Glomerular endothelial cell (primary cell): ENCODE measurements at places on chromosomes 2 and 18. TPM values are rescaled to one million over a fixed set of nuclear protein-coding genes. Genes with fewer than 3 reads are reported as not detected.

DHRS9 gene
- 3.0 TPM in 1 of 2 replicates, not detected in the other for total RNA-seq

DNA sequence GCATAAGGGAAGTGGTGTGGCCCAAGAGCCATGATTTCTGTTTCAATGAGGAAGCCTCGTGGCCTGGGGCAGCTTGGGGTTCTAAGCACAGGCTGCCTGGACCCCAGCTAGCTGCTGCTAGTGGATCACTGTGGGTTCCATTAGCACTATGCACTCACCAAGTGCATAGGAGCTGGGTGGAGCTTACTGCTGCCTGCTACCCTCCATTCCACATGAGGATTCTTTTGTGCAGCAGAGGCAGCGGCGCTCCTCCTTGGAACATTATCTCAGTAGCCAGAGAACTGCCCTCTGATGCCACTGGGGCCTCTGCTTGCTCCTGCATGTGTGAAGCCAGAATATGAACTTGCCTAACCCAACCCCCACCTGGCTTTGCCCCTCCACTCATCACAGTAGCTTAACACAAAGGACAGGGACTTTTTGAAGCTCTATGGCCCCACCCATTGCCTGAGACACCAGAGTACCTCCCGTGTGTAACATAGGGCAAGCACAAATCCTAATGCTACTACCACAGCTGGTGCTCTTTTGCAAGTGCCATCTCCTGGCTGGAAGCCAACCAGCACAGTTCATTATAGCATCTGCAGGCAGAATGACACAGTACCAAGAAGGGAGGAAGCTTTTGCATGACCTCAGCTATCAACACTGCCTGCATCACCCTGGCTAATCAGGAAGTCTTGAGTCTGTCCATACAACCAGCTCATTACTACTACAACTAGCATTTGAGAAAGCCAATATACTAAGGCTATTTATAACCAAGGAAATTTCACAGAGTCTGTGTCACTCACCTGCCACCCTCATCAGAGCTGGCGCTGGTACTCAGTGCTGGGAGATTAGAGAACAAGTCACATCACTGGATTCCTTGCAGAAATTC lies 297.0 kb upstream of the GULP1 start:
- DNase-seq = no peak

DNA sequence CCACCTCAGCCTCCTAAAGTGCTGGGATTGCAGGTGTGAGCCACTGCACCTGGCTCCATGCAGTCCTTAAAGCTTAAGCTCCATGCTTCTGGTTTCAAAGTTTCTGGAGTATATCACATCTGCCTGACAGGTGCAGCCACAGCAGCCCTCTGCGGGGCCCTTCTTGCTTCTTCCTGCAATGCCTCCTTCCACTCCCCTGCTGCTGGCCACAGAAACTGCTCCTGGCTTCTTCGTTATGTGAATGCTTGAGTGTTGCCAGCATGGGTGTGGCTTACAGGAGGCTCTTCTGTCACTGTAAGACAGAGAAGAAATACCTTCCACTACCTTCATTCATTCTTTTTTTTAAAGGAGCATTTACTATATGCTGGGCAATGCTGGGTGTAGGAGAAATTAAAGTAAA lies 10.1 kb upstream of the CCBE1 start:
- no peak for DNase-seq

GRCh38 chr2:148021059-148021861 lies at the start of gene MBD5:
Gene MBD5, plus strand, starts transcription at chr2:148021091.
- no peak for DNase-seq

- peak; percentile 68 for DNase-seq
Measured at GRCh38 chr2:150410809-150411208, 76.7 kb downstream of the RND3 start.

GCG gene
- total RNA-seq = not detected in 2 replicates

DNA sequence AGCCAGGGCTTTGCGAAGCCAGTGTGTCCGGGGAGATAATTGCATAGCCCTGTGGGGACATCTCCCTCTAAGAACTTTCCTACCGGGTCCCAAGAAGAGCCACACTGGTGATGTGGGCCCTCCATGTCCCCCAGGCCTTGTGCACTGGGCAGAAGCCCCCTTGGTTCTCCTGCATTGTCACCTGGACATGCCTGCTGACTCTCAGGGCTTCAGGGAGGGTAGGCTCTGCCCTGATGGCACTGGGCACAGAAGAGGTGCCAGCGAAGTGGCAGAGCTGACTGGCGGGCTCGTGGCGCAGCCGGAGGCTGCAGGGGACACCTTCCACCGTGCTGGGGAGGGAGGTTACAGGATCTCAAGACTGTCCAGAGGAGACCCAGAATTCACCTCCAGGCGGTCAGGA lies 28.3 kb downstream of the GLI2 start:
- no peak for DNase-seq

DNA sequence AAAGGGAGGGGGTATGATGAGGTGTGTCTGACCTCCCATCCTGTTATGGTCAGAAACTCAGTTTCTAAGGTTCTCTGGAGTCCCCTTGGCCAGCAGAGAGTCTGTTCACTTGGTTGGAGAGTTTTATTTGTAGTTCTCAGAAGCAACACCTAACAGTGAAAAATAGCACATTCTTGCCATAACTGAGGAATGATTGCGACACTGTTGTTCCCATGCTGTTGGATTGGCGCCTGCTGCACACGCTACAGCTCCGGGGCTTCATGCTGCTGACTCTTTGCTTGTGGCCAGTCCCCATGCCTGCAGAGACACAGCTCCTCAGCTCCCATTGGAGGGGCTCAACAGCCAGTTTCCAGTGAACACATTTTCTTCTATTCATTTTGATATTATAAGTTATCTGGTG lies 42.1 kb downstream of the TPGS2 start:
- DNase-seq = no peak

PSMA8 gene
- not detected in 2 replicates for total RNA-seq

RSAD2 gene
- total RNA-seq = 0.44 and 12.7 TPM in 2 replicates

- DNase-seq = peak; percentile 23
Measured at GRCh38 chr2:144890828-144891227, 370.9 kb upstream of the ZEB2 start.

DNA sequence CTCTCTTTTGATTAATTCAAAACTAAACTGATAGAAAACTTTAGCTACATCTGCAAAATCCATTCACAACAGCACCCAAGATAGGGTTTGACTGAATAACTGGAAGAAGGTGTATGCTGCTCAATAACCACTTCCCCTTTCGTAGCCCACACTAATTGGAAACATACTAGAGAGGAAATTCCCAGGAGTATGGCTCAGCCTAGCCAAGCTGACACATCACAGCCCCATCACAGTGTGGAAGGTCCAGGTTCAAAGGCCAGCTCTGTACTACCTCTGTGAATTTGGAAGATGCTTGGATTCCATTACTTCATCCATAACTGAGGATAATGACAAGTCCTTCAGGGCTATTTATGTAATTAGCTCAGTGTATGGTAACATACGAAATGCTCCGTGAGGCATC lies 185.4 kb downstream of the FBXO15 start:
- DNase-seq = no peak
